ENCODE measurements at places on chromosomes 1 and 21.

GRCh38 chr1:93708734-93709481 lies 27.3 kb upstream of the BCAR3 start:
- peaks cover 33% of the 10 kb centered on the region for H3K4me1 ChIP-seq
- no peak overlapping the region for H3K27ac ChIP-seq
- no peaks in the 10 kb centered on the region for H3K27me3 ChIP-seq
- DNase-seq = no peak

- H3K36me3 ChIP-seq = no peaks in the 10 kb centered on the region
- H3K4me1 ChIP-seq = no peaks in the 10 kb centered on the region
- no peak overlapping the region for H3K27ac ChIP-seq
These were observed 61.7 kb downstream of the CHD5 start for GRCh38 chr1:6118415-6118814.

GRCh38 chr1:155321639-155322503 lies 1.2 kb downstream of the RUSC1 start:
- no peak overlapping the region for H3K27ac ChIP-seq
- H3K4me3 ChIP-seq = peak overlapping the region; percentile 86
- DNase-seq = no peak
- H3K27me3 ChIP-seq = no peaks in the 10 kb centered on the region
- peaks cover 29% of the 10 kb centered on the region for H3K4me1 ChIP-seq

- no peaks in the 10 kb centered on the region for H3K27me3 ChIP-seq
- H3K36me3 ChIP-seq = no peaks in the 10 kb centered on the region
- peak overlapping the region; percentile 53 for H3K27ac ChIP-seq
- H3K4me1 ChIP-seq = peaks cover 14% of the 10 kb centered on the region
- DNase-seq = no peak
- H3K4me3 ChIP-seq = no peak overlapping the region
These were observed 12.5 kb downstream of the PIP5K1A start for GRCh38 chr1:151210830-151211229.

DNA sequence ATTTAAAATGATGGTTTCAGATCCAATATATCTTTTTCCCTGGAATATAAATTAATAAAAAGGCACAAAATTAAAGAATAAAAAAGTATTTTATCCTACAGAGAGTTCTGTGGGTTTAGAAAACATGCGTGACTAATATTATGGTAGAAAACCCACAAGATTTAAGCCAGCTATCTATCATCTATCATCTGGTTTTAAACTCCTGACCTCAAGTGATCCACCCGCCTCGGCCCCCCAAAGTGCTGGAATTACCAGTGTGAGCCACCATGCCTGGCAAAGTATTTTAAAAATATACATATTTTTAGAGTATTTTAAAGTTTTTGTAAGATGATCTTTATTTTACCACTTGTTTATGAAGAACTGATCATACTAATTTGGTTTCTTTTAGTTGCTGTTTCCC lies 79.5 kb downstream of the NRIP1 start:
- no peaks in the 10 kb centered on the region for H3K36me3 ChIP-seq
- no peak for DNase-seq
- H3K27me3 ChIP-seq = no peaks in the 10 kb centered on the region
- H3K4me1 ChIP-seq = peaks cover 3% of the 10 kb centered on the region
